Stimulated activated CD4-positive, alpha-beta T cell treated with anti-CD3 and anti-CD28 coated beads, Interleukin-2, amount 100 ng/mL, for 48 hours (primary cell): ENCODE measurements at places on chromosomes 13 and 19.

DNA sequence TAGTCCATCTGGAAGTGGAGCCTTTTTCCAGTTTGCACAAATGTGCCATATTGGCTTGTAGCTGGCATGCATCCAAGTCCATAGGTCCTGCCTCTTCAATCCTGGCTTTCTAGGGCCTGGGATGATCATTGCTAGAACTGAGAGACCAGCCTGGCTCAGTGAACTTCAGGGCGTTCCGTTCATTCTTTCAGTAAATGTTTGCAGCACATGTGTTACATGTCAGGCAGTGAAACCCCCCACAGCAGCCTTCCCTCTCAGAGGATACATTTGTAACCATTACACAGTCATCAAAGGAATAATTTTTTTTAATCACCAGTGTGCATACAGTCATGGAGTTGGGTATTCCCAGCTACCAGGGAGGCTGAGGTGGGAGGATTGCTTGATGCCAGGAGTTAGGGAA lies 9.7 kb downstream of the FUT2 start:
- no peak for DNase-seq

GRCh38 chr19:6890401-6890913 lies 3.1 kb downstream of the ADGRE1 start:
- no peak for DNase-seq

DNA sequence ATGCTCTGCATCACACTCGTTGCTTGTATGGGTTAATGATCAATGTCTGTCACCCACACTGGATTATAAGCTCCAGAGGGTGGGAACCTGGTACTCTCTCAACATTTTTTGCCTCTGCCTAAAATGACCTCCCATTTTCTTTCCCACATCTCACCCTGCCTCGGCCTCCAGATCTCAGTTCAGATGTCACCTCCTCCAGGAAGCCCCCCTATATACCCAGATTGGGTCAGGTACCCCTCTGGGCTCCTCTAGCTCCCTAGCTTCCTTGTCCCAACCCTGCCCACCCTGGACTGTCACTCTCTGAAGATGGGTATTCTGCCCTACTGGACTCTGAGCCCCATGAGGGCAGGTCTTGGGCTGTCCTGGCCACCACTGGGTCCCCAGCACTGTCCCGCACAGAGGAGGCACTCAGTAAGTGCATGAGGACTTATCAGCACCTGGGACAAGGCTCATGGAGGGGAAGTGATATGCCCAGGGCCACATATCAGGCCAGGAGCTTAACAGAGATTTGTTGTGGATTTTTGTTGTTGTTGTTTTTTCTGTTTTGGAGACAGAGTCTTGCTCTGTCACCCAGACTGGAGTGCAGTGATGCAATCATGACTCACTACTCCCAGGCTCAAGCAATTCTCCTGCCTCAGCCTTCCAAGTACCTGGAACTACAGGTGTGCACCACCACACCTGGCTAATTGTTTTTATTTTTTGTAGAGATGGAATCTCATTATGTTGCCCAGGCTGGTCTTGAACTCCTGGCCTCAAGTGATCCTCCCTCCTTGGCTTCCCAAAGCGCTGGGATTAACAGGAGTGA lies 23.8 kb downstream of the PRKD2 start:
- DNase-seq: no peak

DNA sequence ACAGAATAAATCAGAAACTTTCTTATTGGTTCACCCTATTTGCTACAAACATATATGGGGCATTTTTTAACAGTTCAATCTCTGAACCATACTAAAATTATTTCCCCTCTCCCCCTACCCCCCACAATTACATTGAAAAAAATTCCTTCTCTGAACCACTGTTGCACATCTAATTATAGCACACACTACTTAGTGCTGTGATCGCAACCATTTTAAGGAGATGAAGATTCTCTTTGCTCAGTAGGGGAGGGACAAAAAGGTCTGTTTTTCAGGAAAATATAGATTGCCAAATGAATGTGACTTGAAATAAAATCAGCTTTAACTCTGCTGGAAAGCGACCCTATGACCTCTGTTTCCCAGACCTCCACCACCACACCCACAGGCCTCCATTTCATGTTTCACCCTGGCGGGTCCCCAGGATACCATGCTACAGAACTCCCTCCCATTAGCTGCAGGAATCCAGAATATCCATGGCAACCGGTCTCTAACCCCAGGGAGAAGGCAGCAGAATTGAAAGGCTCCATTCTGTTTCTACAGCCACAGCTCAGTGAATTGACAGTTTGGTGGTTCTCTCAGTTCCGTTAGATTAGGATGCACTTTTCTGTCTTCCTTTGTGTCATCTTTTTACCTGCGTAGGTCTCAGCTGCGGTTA lies 286.3 kb downstream of the TBC1D4 start:
- no peak for DNase-seq

DNA sequence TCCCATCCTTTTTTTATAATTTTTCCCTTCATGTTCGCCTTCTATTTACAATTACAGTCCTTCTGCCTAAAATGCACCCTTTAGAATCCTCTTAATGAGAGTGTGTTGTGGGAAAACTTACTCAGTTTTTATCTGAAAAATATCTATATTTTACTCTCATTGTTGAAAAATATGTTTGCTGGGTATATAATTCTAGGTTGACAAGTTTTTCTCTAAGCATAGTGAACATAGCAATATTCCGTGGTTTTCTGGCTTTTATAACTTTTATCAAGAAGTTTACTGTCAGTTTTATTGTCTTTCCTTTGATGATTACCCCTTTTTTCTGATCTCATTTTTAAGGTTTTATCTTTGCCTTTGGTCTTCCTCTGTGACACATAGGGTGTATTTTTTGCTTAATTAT lies 57.3 kb downstream of the UQCRFS1 start:
- DNase-seq: no peak
